ENCODE measurements at places on chromosomes 11 and 22. TPM values are rescaled to one million over a fixed set of nuclear protein-coding genes. Genes with fewer than 3 reads are reported as not detected.

GRCh38 chr11:103709371-103709770 lies 327.1 kb upstream of the DDI1 start:
- H3K36me3 ChIP-seq = no peaks in the 10 kb centered on the region
- no peaks in the 10 kb centered on the region for H3K4me1 ChIP-seq
- no peak for DNase-seq
- H3K27ac ChIP-seq = no peak overlapping the region

- H3K4me1 ChIP-seq = no peaks in the 10 kb centered on the region
- no peaks in the 10 kb centered on the region for H3K36me3 ChIP-seq
- H3K27me3 ChIP-seq = no peaks in the 10 kb centered on the region
- DNase-seq = no peak
Observed at GRCh38 chr22:44363013-44363979, 50.5 kb upstream of the SHISAL1 start.

GRCh38 chr11:71472357-71472885 lies 19.4 kb downstream of the NADSYN1 start:
- H3K36me3 ChIP-seq = peaks cover 35% of the 10 kb centered on the region
- no peak for DNase-seq
- H3K4me1 ChIP-seq = no peaks in the 10 kb centered on the region
- no peak overlapping the region for H3K4me3 ChIP-seq

The KRTAP5-2 gene
- total RNA-seq = not detected
